ENCODE measurements at places on chromosomes 13 and 19.

GRCh38 chr19:43699506-43700394 lies 16.1 kb upstream of the IRGC start:
- no peak for DNase-seq

GRCh38 chr19:5960005-5961001 lies 17.6 kb downstream of the RANBP3 start:
- no peak for DNase-seq

- peak; percentile 20 for DNase-seq
These were observed 43.4 kb upstream of the MAP3K10 start for GRCh38 chr19:40147693-40148347.

DNA sequence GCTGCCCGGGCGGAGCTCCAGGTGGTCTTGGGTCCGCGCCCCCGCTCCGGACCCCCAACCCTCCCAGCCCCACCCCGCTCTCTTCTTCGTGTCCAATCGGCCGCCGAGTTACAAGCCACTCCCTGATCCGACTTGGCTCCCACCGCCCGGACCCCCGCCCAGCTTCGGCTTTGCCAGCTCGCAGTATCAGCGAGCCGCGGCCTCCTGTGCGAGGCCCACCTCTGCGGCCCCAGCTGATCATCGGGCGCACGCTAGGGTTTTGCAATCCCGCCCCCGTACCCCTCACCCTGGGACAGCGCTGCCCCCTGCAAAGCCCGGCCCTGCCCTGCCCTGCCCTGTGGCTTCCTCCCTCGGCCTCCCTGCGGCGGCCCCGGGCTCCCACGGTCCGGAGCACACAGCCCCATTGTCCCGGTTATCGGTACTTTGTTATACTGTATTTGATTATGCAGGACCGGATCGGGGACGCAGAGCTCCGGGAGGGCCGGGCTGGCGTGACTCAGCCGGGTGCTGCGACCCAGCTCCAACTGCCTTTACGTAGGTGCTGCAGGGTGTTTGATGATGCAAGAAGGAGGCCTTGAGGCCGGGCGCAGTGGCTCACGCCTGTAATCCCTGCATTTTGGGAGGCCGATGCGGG lies 598 bp upstream of the LPAR2 start:
- no peak for DNase-seq

GRCh38 chr13:53216773-53217172 lies 188.2 kb downstream of the OLFM4 start:
- DNase-seq, result no peak

GRCh38 chr19:7254590-7254989 lies 39.6 kb downstream of the INSR start:
- no peak for DNase-seq

- DNase-seq, result no peak
These were observed 658 bp upstream of the ISOC2 start for GRCh38 chr19:55461974-55462626.

- no peak for DNase-seq
These were observed 21.6 kb downstream of the CAPS start for GRCh38 chr19:5935473-5936291.

DNA sequence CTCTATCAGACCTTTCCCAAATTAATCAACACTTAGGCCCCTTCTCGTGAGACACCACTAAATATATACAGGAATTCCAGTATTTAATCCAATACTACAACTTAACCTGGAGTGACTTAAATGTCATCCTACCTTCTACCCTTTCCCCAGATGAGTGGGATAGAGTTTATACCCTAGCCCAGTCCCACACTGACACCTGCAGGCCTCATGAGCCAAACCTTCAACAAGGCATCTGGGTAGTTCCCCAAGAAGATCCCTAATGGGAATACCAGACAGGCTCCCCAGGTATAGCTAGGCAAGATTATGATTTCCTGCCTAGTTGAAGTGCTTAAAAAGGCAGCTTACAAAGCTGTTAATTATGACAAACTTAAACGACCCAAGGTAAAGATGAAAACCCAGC lies 15.9 kb downstream of the ZNF83 start:
- DNase-seq, result no peak

DNA sequence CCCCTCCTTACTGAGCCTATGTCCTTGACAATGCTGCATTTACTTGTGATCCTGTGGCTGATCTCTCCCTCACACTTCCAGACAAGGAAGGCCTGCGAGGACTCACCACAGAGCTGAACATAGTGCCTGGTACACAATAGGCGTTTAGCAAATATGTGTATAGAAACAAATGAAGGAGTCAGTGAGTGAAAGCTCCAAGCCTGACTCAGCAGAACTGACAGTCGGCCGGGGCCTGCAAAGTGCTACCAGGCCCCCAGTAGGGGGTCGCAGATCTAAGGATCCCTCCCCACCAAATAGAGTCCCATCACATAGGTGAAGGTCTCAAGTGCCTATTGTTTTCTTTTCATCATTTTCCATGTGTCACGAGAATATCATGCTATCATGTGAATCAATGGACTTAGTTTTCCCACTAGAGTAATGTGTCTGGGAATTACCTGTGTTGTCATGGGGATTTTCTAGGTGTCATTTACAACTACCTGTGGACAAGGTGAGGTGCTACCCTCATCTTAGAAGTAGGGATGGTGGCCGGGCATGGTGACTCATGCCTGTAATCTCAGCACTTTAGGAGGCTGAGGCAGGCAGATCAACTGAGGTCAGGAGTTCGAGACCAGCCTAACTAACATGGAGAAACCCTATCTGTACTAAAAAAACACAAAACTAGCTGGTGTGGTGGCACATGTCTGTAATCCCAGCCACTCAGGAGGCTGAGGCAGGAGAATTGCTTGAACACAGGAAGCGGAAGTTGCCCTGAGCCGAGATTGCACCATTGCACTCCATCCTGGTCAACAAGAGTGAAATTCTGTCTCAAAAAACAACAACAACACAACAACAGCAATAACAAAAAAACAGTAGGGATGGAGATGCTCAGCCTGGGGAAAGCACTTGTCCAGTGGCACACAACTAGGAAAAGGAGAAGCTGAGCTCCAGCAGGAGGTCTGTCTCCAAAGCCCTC lies 50.3 kb upstream of the CYP2A7 start:
- no peak for DNase-seq

DNA sequence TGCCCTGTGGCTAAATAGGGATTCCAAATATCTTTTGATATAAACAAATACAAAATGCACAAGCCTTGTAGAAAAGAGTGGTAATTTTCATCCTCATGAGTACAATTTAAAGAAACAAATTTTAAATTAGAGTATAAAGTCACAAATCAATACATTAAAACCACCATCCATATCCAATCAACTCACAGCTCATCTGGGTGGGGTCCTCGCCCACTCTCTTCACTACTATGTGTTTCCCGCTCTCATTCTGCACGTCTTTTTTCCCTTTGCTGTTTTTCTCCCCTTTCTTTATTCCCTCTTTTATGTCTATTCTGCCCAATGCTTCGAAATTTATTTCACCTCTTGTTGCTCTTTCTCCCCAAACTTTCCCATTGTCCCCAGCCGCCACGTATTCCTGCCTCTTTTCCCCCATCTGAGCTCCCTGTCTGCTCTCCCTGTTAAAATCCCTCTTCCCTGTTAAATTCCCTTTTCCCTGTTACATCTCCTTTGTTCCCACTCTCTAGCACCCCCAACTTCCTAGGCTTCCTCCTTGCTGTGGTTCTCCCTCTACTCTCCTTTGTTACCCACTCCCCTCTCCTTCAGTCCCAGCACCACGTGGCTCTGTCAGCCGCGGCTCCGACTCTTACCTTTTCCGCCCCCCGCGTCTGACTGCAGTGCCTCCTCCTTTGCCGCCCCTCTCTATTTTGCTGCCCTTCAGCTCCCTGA lies 1.3 kb downstream of the ZNF616 start:
- DNase-seq, result no peak

GRCh38 chr19:58582985-58583384 lies 9.8 kb upstream of the MZF1 start:
- DNase-seq, result no peak

DNA sequence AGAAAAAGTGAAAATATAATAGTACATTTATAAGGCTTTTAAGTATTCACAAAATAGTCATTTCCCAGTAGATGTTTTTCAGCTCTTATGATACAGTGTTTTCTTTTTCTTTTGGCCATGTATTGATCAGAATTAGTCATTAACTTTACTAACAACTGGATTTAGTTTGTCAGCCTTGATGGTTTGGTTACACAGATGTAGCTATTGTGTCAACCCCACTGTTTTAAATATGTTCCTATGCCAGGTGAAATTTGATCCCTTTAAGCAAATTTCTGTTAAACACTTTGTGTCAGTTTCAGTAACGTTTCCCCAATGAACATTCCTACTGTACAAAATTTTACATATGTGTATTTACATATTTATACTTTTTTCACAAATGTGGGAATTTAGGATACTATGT lies 261.5 kb upstream of the STARD13 start:
- DNase-seq, result no peak

- DNase-seq, result peak; percentile 52
These were observed 22.8 kb upstream of the CD70 start for GRCh38 chr19:6613711-6614110.

DNA sequence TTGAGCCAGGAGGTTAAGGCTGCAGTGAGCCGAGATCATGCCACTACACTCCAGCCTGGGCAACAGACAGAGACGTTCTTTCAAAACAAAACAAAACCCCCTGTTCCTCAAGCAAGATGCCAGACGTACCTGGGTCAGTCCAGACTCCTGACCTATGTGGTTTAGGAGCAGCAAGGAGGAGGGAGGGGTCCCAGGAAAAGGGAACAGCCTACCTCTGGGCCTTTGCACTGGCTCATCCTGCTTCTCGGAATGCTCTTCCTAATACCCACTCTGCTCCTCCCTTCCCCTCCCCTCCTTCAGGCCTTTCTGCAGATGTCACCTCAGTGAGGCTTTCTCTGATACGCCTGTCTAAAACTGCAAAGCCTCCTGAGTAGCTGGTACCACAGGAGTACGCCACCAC lies 9.5 kb downstream of the RINL start:
- DNase-seq, result no peak

DNA sequence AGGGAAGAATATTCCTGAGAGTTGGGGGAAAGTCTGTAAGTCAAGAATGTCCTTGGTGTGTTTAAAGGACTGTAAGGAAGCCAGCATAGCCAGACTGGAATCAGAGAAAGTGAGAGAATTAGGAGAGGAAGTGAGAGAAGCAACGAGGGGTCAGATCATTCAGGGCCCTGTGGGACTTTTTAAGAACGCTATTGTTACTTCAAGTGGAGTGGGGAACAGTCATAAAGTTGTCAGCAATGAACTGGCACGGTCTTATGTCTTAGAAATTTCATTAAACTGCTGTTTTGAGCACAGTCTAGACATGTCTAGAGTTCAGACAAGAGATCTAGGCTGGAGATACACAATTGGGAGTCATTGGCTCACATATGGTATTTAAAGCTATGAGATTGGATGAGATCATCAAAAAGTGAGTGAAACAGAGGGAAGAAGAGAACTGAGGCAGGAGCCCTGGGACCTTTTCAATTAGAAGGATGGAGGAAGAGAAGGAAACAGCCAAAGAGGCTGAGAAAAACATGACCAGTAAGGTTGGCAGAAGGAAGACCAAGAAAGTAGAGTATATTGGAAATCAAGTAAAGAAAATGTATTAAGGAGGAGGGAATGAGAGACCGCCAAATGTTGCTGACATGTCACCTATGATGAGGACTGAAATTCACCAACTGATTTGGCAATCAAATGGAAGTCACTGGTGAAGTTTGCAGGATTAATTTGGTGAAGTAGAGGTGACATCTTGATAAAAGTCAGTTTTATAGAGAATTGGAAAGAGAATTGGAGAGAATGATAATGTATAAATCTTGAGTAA lies 263.5 kb downstream of the GPC5 start:
- DNase-seq, result no peak

GRCh38 chr13:89695343-89696257 lies 1651.9 kb upstream of the MIR17HG start:
- DNase-seq, result no peak

GRCh38 chr19:44552324-44552723 lies 22.8 kb upstream of the CEACAM20 start:
- DNase-seq, result peak; percentile 6

GRCh38 chr13:60020288-60020687 lies 143.4 kb downstream of the DIAPH3 start:
- DNase-seq, result no peak

DNA sequence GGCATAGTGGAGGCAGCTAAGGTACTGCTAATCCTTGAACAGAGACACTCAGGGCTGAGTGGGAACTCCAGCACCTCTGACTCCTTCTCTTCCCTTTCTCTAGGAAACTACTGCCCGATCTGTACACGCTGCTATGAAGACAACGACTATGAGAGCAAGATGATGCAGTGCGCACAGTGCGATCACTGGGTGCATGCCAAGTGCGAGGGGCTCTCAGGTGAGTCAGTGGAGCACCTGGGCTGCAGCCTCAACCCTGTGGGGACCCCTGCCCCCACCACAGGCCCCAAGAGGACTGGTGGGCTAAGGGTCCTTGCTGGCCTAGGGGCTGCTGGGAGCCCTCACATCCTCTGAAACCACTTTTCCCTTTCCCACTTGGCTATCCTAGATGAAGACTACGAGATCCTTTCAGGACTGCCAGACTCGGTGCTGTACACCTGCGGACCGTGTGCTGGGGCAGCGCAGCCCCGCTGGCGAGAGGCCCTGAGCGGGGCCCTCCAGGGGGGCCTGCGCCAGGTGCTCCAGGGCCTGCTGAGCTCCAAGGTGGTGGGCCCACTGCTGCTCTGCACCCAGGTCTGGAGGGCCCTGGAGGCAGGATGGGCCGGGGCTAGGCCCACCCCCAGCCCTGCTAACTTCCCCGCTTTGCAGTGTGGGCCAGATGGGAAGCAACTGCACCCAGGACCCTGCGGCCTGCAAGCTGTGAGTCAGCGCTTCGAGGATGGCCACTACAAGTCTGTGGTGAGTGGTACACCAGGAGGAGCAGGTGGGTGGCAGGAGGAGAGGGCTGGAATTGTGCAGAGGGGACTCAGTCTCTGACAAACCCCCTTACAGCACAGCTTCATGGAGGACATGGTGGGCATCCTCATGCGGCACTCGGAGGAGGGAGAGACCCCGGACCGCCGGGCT lies 9.5 kb downstream of the KMT2B start:
- no peak for DNase-seq

- no peak for DNase-seq
These were observed 14.6 kb upstream of the C13orf42 start for GRCh38 chr13:51125495-51126226.

- DNase-seq, result no peak
These were observed 152.7 kb downstream of the TNFRSF19 start for GRCh38 chr13:23722726-23723453.

DNA sequence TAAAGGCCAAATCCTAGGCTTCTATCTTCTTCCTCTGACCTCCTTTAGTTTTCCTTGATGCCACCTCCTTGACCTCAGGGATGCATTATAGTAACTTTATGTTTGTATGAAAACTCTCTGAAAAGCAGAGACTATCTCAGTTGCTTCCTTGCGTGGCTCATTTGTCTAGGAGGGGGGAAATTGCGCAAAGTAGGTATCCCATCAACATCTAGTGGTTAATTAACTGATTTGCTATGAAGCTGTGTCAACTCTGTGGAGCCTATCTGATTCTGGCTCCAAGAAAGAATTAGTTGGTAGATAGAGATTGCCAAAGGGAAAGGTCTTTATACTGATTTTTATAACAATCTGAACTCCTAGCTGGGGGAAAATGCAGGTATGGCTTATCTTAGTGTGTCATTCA lies 82.1 kb upstream of the FRY start:
- DNase-seq, result no peak

GRCh38 chr13:110329798-110330461 lies 22.8 kb downstream of the COL4A2 start:
- DNase-seq, result no peak

All from NK-92 treated with Interleukin-12 subunit alpha and Interleukin-12 subunit beta, amount 100 ng/mL, for 24 hours (cell line).